Activated CD8-positive, alpha-beta memory T cell treated with anti-CD3 and anti-CD28 coated beads for 4 hours (primary cell): ENCODE measurements at places on chromosomes 2 and 18.

DNA sequence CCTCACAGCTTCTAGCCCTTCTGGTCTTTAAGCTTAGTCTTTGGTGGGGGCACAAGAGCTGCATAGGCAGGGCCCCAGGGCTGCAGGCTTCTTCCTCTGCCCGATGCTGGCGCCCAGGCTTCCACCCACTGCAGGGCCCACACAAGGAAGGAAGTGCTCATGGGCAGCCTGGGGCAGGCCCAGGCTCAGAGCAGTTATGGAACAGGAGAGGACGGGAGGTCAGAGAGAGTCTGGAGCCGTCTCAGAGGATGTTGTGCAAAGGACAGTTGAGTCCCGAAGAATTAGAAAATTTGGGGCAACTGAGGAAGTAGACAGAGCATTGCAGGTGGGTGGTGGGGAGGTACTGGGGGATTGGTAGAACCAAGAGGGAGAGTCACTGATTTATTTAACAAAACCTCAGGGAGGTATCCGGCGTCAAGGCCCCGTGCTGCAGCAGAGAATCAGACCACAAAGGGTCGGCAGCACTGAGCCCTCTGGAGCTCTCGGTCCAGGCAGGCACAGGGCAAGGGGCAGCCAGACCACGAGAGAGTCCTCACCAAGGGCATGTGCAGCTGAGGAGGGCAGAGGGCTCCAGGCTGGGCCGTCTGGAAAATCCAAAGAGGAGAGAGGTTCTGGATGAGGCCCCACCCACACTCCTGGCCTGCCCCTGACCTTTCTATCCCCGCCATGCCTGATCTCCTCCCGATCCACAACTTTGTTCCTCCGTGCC, 110.8 kb upstream of the GLI2 start:
- DNase-seq: no peak

DNA sequence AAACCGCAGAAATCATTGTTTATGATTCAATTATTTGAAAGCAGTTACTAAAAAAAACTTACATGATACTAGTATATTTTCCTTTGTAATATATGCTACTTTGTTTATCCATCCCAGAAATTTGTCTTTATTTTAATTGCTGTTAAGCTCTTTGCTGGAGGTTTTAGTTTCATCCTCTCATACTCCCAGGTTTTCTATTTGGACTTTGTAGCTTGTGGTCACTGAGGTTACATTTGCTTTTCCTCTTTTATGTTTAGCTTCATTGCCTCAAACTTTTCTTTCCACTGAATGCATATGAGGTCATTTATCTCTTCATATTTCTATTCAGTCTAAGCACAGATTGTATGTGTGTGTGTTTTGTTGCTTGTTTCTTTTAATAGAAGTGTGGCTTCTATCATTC, 89.9 kb downstream of the ERBB4 start:
- no peak for DNase-seq

GRCh38 chr2:117702098-117702497, 112.4 kb upstream of the DDX18 start:
- DNase-seq: no peak

DNA sequence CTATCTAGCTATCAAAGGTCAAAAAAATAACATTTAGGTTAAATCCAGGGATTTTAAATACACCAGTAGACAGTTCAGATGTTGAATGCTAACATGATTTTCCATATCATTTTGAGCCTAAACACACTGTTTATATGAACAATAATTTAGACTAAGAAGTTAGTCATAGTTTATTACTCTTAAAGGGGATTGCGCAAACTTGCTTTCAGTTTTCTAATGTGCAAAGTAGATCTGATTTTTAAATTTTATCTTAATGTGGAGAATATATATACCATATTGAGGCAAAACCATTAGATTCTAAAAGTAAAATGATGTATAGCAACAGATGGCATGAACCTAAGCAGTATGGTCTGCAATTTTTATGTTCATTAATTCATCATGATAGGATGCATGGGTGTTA, 76.6 kb downstream of the CDH7 start:
- DNase-seq: no peak

GRCh38 chr18:74249181-74249968, 42.4 kb downstream of the CYB5A start:
- DNase-seq: no peak

DNA sequence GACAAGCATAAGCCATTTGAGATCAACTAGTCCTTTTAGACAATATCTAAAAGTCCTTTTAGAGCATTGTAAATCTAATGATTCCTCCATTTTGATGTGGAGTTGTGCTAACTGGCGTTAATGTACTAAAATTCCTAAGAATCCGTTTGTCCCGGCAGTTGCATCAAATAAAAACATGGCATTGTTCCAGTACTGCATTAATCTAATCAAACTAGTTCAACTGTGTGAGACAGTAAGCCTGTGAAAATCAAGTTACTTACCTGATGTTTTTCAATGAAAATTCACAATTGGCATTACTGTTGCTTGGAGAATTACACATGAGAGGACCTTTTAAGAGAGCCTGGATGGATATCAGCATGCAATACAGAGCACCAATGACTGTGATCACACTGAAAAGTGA, 13.3 kb downstream of the TM4SF20 start:
- no peak for DNase-seq

- DNase-seq: no peak
These were observed 212.3 kb downstream of the MGAT5 start for GRCh38 chr2:134466141-134466540.

- DNase-seq: no peak
These were observed 20.5 kb downstream of the RND3 start for GRCh38 chr2:150466741-150467620.

DNA sequence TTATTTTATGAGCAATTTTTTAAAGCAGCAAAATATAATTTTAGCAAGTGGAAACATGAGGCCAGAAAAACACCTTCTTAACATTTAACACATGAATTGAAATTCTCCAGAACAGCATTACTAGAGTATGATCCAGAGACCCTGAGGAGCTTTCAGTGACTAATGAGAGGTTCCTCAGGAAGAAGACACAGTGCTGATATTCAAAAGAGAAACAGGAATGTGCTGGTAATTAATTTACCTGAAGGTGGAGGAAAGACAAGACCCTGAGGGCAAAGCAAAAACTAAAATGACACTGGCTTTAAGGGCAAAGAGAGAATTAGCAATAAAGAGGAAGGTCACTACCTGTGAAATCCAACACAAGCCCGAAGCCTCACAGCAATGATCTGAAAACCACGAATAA, 97.0 kb downstream of the CDH2 start:
- no peak for DNase-seq

DNA sequence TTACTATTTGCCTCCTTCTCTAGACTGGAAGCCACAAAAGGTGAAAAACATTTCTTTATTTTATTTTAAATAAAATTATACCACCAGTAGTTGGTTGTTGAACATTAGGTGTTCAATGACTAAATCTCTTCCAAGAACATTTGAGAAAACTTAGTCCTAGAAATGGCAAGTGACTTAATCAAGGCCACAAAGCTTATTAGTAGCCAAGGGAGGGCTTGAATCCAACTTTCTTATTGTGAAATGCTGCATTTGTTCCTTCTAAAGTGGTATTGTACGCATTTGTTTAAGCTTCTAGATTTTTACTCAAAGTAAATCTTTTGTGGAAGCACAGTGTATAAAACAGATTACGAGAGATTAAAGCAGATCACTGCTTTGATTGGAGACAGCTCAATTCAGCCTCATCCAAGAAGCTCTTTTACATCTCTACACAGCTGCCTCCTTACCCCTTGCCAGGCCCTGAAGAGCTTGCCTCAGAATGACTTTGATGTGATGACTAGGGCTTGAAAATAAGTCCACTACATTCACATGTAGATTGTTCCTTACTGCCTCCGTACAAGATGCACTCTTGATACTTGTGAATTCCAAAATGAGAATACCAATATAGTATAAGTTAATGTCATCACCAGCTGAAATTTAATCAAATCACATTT, 244.8 kb downstream of the XIRP2 start:
- DNase-seq: no peak

DNA sequence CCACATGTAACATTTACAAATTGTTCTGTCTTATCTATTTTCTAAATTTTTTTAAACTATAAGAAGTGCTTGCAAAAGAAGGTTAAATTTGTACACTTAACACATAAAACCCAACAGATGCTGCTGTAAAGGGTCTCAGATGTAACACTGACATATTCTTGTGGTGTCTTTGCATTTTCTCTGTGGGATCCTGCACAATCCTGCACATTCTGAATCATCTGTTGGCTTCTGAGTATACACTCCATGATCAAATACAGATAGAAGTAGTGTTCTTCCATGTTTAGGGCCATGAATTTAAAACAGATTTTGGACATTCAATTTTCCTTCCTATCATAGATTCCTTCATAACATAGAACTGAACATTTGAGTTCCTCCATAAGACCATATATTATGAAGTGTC, 89.0 kb downstream of the SPRED2 start:
- DNase-seq: no peak

- DNase-seq: no peak
These were observed 19.9 kb upstream of the SCYGR1 start for GRCh38 chr2:227407591-227408151.

GRCh38 chr18:62939926-62940325, 224.6 kb downstream of the PHLPP1 start:
- DNase-seq: no peak

DNA sequence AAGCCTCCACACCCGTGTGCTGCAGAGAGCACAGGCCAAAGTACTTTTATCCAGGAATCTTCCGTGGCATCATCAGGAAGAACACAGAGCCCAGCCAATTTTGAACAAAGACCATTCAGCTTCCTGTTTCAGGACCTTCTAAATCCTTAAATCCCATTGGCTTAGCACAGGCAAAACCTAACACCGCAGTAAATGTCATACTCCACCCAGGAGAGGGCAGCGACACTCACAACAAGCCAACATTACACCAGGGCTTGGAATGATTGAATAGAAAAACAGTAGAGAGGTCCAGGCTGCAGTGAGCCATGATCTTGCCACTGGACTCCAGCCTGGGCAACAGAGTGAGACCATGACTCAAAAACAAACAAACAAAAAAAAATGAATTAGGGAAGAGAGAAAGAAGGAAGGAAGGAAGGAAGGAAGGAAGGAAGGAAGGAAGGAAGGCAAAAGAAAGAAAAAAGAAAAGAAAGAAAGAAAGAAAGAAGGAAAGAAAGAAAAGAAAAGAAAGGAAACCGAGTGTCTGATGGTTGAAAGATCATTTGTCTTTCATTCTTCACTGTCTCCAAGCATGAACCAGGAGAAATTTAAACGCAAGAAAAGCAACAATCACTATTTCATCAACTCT, 144.6 kb upstream of the SATB2 start:
- DNase-seq: no peak

DNA sequence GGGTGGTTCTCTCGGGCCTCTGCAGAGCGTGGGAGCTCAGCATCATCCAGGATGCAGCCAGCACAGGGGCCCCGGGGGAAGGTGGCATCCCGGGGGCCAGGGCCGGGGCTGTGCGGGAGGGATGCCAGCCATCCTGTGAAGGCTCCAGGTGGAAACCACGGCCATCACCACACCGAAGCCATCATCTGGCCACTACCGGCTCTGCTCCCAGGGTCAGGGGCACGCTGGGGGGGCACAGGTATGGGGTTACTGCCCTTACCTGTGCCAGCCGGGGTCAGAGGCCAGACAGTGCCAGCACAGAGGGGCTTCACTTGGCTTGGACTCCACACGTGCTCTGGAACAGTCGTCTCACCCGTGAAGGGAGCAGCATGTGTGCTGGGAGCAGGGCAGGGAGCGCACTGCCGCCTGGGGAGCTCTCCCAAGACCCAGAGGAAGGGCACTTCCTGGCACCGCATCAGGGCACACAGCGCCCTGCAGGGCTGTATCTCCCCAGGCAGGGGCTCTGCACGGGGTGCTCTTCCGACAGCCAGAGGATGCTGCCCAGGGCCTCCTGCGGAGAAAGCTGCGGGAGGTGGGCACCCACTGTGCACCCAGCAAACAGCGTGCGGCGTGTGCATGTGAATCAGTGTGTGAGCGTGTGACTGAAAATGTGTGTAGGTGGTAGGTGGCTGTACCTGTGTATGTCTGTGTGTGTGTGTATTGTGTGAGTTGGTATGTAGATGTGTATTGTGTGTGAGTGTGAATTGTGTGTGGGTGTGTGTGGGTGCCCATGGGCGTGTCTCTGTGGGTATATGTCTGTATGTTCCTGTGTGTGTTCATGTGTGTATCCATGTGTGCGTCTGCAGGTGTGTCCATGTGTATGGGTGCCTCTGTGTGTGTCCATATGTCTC, 75.0 kb downstream of the PTGR3 start:
- no peak for DNase-seq

GRCh38 chr2:44638649-44639048, 276.9 kb downstream of the CAMKMT start:
- DNase-seq: no peak

- DNase-seq: no peak
These were observed 107.6 kb downstream of the LRP2 start for GRCh38 chr2:169254774-169255173.

GRCh38 chr2:36369716-36370115, 14.1 kb downstream of the CRIM1 start:
- DNase-seq: no peak

DNA sequence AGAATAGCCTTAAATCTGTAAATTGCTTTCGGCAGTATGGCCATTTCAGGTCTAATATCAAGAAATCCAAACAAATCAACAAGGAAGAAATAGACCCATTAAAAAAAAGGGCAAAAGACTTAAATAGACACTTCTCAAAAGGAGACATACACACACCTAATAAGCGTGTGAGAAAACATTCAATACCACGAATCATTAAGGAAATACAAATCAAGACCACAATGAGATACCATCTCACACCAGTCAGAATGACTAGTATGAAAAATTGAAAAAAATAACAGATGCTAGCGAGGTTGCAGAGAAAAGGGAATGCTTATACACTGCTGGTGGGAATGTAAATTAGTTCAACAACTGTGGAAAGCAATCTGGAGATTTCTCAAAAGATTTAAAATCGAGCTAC, 243.2 kb downstream of the DSEL start:
- no peak for DNase-seq

GRCh38 chr18:7696780-7697179, 129.7 kb downstream of the PTPRM start:
- DNase-seq: no peak

DNA sequence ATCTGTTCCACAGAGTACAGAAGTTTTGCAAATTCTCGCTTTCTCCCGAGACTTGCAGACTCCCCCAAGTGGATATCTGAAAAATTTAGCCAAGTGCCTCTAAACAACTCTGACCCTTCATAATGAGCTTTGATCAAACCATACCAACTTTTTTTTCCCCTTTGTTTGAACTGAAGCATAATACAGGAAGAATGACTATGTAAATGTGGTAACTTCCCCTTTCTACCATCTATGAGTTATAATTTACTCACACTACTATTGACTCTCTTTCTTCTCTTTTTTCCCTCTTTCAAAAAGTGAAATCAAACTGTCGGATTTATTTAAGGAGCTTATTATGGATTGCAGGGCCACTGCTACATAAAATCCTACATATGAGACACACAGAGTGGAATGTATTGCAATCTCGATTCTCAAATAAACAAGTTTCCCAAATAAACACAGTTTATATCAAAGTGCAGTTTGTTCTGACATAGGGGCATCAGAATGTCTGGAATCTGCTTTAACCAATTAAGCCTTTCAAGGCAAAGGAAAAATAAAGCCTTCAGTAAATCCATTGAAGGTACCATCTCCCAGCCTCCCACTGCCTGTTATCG, 1.4 kb upstream of the ZNF804A start:
- no peak for DNase-seq
